ENCODE measurements at places on chromosomes 3 and 15.

GRCh38 chr3:168472783-168473182, 377.1 kb upstream of the GOLIM4 start:
- DNase-seq = no peak

- DNase-seq = no peak
Measured at GRCh38 chr15:36877294-36877693, 223.1 kb downstream of the MEIS2 start.

GRCh38 chr15:60899322-60899966, 329.7 kb downstream of the RORA start:
- no peak for DNase-seq

- DNase-seq = no peak
Measured at GRCh38 chr3:111858642-111859041, 423 bp upstream of the PHLDB2 start.

DNA sequence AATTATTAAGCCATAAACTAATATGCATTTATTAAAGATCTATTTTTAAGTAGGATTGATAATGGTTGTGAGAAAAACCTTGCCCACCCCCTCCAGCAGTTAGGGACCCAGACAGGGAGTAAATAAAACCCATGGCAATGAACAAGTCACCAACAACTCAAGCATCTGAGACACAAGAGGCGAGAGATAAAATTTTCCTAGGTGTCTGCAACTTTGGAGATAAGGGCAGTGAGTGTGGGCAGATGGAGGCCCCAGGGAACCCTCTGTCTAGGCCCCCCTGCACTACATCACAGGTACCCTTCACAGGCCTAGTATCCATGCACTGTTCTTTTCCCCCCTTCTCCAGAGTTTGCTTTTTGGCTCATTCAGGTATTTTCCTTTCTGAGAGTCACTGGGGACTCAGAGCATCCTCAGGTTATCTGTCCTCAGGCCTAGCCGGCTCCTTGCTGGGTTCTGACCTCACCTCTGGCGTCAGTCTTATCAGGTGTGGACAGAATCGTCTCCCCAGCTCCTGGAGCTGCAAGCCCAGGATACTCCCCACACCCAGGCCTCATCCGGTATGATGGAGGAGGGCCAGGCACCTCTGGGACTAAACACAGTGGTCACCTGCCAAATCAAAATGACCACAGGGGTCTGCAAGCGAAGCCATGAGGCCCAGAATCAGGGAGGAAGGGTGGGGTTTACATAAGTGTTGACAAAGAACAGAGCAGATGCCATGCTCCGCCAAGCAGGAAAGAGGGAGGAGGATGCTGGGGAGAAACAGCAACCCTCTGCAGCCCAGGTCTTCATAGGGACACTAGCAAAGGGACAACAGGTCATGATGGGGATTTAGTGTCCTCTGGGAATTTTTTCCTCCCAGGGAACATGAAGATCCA, 50.4 kb downstream of the CCNL1 start:
- no peak for DNase-seq

GRCh38 chr15:54789376-54789775, 407.4 kb downstream of the RSL24D1 start:
- DNase-seq = no peak

- DNase-seq = no peak
Measured at GRCh38 chr3:138593488-138594149, 441 bp downstream of the CEP70 start.

DNA sequence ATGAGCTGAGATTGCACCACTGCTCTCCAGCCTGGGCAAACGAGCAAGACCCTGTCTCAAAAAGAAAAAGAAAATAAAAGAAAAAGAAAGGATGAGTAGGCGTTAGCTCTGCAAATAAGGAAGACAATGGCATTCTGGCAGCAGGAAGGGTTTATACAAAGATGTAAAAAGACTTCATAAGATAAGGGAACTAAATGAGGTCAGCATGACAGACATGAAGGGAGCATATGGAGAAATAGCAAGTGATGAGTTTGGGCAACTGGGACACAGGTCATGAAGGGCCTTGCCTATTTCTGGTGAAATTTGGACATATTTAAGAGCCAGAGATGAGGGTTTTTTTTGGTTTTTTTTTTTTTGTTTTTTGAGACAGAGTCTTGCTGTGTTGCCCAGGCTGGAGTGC, 24.5 kb downstream of the TMEM266 start:
- no peak for DNase-seq

- DNase-seq = no peak
Measured at GRCh38 chr15:80418892-80419537, 14.8 kb downstream of the ARNT2 start.

- no peak for DNase-seq
Measured at GRCh38 chr3:69547461-69547880, 161.6 kb upstream of the FRMD4B start.

DNA sequence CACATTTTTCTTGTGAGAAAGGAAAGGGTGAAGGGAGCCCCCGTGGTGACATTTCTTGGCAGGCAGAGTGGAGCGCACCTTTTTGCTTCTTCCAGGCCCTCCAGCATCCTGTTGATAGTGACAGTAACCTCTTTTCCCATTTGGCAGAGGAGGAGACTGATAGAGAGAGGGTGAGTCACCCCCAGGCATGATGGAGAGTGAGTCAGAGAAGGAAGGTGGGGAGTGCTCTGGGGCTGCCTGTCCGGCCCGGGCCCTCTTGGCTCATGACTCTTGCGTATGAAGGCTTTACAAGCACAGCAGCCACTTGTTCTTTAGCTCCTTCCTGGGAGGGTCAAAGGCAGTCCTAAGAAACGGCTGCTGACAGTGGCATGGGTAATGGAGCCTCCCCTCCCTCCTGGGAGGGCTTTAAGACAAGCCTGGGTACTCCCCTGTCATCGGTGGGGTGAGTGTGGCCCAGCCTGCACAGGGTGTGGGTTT, 16.0 kb downstream of the ANKRD63 start:
- no peak for DNase-seq

DNA sequence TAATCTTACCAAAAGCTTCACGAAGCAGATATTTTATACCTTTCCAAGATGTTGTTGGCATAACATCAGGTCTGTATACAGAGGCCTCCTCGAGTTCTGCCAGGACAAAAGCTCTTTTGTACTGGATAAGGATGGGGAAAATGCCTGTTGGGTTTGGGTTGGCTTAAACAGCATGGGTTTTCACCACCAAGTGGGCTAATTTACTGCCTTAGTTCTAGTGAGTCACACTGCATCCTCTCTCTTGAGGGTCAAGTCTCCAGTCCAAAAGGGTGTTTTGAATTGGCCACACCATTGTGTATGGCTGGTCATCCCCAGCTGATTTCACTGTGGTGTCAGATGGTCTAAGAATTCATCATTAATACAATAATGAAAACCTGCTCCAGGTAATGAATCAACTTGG, 26.1 kb upstream of the BHLHE40 start:
- no peak for DNase-seq

DNA sequence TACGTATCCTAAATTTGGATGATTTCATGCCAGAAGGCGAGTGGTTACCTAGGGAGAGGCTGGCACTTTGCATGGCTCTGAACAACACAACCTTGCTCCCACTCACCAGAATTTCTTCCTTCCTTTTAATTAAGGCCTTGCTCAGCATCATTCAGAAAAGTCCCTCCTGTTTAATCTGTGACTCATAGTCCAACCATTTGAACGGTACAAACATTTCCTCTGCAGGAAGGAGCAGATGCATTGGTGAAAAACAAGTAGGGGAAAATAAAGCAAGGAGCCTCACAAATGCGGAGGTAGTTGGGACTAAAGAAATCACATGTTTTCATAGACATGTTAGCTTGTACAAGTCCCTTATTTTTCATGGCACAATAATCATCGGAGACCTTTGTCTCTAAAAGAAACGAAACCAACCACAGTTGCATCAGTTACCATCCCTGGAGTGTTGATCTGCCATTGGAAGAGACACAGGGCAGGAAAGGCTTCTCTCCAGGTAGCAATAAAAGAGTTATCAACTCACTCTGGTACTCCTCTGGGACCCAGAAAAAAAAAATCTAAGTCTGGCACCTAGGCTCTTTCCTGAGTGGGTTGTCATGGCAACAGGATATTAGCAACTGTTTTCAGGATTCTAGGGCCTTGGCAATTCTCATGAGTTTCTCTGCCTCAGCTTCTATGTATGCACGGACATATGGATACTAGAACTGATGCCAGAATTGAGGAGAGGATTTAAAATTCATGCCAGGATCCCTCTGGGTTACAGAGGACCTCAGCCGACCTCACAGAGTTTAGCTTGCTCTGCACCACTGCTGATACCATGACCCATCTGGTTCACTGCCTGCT, 255.4 kb upstream of the ARPP21 start:
- DNase-seq = no peak

DNA sequence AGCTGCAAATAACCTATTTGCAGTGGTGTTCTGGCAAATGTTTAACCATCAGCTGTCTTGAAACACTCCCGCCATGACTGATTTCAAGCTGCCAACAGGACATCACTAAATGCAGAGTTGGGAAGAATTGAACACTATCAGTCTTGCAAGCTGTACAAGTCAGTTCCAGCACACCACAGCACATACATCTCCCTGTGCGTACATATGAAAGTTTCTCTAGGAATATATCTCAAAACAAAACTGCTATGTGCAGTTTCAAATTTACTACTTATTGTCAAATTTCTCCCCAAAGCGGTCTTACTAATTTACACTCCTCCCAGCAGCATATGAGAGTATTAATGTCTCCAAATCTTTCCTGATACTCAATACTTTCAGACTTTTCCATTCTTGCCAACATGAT, 30.4 kb upstream of the CORO2B start:
- DNase-seq = no peak

DNA sequence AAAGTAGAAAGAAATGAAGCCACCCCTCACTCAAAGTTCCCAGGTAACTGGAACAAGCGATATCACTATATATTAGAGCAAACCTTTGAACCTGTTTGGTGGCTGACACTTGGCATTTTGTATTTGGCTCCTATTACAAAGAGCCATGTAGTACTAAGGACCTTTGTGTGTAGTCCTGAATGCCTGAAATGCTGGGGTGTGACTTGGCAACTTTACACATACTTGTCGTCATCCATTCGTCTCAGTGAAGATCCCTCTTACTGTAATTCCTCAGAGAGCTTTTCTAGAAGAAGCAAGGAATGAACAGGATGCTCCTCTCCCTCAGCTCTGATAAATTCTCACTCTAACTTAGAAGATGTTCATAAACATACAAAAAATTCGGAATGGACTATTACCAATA, 216.1 kb upstream of the CDIN1 start:
- no peak for DNase-seq
